ENCODE measurements at places on chromosomes 5 and 9. TPM values are rescaled to one million over a fixed set of nuclear protein-coding genes. Genes with fewer than 3 reads are reported as not detected.

Gene SPAG8
- total RNA-seq, result 0.66 TPM

- DNase-seq, result no peak
Measured at GRCh38 chr5:170448221-170448620, 55.6 kb upstream of the KCNIP1 start.

DNA sequence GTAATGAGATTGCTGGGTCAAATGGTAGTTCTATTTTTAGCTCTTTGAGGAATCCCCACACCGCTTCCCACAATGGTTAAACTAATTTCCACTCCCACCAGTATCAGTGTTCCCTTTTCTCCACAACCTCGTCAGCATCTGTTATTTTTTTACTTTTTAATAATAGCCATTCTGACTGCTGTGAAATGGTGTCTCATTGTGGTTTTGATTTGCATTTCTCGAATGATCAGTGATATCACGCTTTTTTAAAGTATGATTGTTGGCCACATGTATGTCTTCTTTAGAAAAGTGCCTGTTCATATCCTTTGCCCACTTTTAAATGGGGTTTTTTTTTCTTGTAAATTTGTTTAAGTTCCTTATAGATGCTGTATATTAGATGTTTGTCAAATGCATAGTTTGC, 73.5 kb downstream of the MTAP start:
- no peak for DNase-seq

Gene RXRA
- 0.71 TPM for total RNA-seq

Gene FGD3
- total RNA-seq, result 44.0 TPM

DNA sequence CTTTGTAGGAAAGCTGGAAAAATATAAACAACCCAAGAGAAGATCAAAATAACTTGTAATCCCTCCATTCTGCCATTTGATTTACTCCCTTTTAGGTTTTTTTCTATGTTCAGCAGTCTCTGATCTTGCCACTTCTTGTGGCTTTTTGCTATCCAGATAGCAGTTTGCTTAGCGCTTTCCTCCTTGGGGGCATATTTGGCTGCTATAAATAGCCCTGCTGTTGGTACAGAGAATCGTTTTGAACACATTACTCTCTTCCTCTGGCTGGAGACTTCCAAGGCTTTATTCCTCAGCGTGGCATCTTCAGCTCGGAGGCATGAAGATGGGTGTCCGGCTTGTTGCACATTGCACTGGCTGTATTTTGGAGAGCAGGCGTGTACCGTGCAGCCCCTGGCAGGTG, 38.6 kb downstream of the HMCN2 start:
- DNase-seq, result no peak

Measured in activated T-helper 1 cell treated with anti-CD3 and anti-CD28 coated beads, Interleukin-12 subunit alpha, Interleukin-12 subunit beta, Interleukin-2, Interleukin-4 antibody, amounts not matched to agents 30 ng/mL and 10 ng/mL and 1 ng/mL, durations not matched to agents 14 hours and 24 hours and 36 hours (primary cell).